Midbrain (tissue), 1 donor: ENCODE measurements at places on chromosomes 13 and 19.

GRCh38 chr19:16945364-16945714 is 56.5 kb downstream of the F2RL3 start:
- no peak for DNase-seq

GRCh38 chr19:12194827-12195731 is 32.2 kb downstream of the ZNF136 start:
- peak; percentile 91 for DNase-seq

GRCh38 chr19:1609680-1610474 is 4.6 kb upstream of the UQCR11 start:
- no peak for DNase-seq

DNA sequence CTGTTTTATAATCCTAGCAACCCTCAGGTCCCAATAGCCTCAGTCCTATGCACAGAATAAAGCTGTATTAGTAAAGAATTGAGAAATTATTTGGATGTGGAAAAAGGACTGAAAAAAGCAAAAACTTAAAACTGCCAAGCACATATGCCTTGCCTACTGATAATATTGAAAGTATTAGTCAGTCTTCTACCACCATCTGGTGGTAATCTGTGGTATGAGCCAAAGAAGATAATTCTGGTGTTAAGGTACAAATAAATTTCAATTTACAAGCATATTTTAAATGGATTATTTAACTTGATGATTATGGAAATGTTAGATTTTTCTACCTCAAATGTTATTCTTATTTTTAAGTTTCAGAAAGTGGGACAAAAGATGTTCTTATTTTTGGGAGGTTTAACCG is 460.3 kb upstream of the KLHL1 start:
- peak; percentile 48 for DNase-seq

GRCh38 chr13:78958006-78958405 is 299.1 kb upstream of the OBI1 start:
- DNase-seq, result no peak
